ENCODE measurements at places on chromosomes 13 and 19.

- DNase-seq = no peak
Measured at GRCh38 chr19:11693505-11694499, 44.9 kb downstream of the ZNF823 start.

DNA sequence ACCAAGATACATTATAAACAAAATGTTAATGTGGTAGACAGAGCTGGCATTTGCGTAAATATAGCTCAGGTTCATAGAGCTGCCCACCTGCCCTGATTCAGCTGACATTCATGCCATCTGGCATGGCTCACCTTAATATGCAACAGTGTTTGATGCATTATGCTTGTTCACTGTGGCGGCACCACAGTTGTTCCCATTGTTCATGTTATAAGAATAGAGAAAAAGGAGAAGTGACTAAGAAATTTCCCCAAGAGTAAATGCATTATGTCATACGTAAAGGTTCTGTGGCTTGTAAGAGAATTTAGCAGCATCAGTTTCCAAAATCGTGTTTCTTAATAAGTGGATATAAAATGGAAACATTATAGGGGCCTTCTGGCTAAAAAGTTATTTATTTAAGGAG lies 4.5 kb downstream of the CCNA1 start:
- no peak for DNase-seq

- DNase-seq = no peak
Measured at GRCh38 chr13:100835695-100836094, 161.1 kb upstream of the TMTC4 start.

DNA sequence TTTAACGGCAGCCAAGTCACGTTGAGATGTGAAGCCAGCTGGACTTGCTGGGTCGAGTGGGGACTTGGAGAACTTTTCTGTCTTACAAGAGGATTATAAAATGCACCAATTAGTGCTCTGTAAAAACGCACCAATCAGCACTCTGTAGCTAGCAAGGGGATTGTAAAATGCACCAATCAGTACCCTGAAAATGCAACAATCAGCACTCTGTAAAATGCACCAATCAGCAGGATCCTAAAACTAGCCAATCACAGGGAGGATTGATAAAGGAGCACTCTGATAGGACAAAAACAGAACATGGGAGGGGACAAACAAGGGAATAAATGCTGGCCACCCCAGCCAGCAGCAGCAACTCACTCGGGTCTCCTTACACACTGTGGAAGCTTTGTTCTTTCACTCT lies 337.6 kb upstream of the SLITRK5 start:
- no peak for DNase-seq

- DNase-seq = no peak
Measured at GRCh38 chr19:43812688-43813087, 10.4 kb upstream of the LYPD5 start.

- DNase-seq = peak; percentile 28
Measured at GRCh38 chr13:114200399-114200911, 21.4 kb downstream of the CFAP97D2 start.

- no peak for DNase-seq
Measured at GRCh38 chr19:30504272-30504671, 132.1 kb downstream of the ZNF536 start.
